ENCODE measurements at places on chromosomes 2 and 18.

DNA sequence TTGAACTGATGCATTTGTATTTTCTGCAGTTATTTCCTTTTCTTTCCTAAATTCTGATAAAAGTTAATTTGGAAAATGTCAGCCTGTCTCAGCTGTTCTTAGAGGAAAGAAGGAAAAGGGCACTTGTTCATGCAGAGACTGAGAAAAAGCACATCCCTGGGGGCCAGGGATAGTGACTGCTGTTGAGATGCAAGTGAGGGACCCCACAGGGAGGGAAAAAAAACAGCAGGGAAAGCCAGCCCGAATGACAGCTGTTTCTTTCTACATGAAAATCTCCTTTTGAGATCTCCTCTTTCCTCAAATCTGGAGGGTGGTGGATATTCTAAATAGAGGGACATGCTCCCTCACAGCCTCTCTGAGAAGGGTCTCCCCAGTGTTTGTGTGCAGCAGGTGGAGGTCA lies 14.0 kb upstream of the MTA3 start:
- DNase-seq = no peak

- DNase-seq = no peak
These were observed 139.4 kb downstream of the MTCL1 start for GRCh38 chr18:8844721-8845148.

- DNase-seq = no peak
These were observed 53.8 kb upstream of the GATA6 start for GRCh38 chr18:22115573-22115972.

DNA sequence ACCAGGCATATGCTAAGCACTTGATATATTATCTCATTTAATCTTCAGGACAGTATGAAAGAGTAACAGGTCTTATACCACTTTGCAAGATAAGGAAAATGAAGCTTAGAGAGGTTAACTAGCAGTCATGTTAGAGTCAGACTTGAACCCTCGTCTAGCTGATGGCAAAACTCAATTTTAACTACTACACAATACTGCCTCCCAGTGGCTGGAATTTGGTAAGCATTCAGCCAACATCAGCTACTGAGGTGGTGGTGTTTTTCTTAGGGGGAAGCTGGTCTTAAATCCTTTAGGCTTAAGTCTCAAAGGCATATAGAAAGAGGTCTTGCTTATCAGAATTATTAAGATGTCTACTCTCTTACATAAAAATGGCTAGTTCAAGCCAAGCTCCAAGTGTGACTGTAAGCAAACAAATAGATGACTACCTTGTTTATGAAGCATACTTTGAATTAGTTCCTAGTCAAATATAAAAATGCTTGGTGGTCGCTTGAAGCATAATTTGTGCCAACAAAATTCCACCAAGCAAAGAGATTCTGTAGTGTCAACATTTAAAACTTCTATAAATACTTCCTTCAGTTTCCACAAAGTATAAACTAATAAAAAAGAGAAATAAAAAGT lies 325.4 kb upstream of the FIGN start:
- peak; percentile 40 for DNase-seq

DNA sequence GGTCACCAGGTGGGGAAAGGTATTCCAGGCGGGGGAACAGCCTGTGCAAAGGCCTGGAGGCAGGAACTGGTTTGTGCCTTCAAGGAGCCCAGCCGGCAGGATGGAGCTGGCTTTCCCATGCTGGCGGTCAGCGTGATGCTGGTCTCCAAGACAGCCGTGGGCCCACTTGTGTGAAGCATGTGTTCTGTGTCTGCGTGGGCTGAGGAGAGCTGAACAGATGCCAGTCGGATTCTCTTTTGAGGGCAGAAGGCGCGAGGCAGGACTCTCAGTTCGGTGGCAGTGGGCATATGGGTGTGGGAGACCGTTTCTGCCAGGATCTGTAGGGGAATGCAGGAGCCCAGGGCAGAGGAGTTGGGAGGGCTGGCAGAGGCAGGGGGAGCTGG lies 191.6 kb downstream of the TWIST2 start:
- DNase-seq = no peak

GRCh38 chr2:56483081-56483480 lies 299.3 kb downstream of the CCDC85A start:
- peak; percentile 1 for DNase-seq

GRCh38 chr18:74477771-74478170 lies 18.4 kb upstream of the CNDP2 start:
- no peak for DNase-seq

DNA sequence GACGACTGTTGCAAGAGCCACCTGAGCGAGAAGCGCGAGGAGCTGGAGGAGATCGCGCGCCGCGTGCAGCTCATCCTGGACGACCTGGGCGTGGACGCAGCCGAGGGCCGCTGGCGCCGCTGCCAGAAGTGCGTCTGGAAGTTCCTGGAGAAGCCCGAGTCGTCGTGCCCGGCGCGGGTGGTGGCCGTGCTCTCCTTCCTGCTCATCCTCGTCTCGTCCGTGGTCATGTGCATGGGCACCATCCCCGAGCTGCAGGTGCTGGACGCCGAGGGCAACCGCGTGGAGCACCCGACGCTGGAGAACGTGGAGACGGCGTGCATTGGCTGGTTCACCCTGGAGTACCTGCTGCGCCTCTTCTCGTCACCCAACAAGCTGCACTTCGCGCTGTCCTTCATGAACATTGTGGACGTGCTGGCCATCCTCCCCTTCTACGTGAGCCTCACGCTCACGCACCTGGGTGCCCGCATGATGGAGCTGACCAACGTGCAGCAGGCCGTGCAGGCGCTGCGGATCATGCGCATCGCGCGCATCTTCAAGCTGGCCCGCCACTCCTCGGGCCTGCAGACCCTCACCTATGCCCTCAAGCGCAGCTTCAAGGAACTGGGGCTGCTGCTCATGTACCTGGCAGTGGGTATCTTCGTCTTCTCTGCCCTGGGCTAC lies 1.2 kb downstream of the KCNF1 start:
- no peak for DNase-seq

DNA sequence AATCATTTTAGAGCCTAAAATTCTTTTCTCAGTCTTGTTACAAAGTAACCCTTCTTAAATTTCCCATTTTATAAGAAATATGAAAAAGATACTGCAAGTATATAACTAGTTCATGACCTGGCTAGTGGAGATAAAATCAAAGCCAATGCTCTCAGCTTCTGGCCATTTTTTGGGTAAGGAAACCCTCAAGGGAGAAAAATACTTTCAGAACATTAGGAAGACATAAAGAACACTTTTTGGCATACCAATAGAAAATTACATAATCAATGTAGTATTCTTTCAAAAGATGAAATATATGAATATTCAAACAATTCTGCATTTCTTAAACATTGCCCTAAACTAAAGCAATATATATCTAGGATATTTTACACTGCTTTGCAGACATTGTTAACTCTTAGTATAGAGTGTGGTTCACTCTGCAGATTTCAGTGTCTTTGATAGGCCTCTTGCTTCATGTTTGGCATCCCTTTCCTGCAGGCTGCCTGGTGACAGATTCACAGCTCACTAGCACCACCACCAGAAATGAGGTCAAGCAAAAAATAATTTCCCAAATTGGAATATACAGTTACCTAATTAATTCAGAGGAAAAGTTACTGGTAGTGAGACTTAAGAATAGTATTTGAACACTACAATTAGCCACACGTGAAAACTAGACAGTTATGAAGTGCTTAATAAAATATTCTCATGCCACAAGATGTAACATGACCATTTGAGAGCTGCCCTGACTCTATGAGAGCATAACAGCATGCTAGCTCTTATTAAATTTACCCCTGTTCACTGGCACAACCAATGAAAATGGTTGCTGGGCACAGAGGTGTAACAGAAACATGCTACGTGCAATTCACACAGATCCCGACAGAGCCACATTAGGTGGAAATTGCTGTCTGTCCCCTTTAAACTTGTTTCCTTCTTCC lies 36.0 kb downstream of the PAIP2B start:
- peak; percentile 9 for DNase-seq

DNA sequence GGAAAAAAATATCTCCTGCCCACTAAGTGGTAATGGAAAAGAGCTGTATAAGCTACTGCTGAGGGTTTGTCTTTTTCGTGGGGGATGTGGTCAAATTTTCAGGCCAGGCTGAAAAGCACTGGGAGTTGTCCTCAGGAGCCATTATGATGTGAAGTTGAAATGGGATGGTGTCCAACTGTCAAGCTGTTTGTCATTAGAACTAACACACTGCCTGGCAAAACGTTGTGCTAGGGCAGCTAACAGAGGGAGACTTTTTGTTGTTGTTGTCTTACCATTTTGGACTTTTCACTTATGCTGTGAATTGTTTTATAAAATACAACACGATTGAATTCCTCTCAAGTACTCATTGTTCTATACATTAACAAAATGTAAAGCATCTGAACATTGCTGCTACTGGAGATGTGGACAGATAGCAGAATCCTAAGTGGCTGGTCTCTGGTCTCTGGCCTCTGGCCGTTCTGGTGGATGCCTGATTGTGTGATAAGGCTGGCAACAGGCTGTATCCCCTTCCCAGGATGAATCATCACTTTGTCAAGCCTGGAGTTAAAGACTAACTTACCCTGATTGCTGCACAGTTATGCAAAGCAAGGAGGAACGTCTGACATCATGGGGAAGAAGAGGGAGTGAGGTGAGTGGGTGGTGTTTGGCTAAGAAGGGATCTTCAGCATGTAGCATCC lies 2.3 kb downstream of the MYO1B start:
- peak; percentile 93 for DNase-seq

- no peak for DNase-seq
These were observed 338.3 kb downstream of the NCKAP5 start for GRCh38 chr2:133229974-133230373.

GRCh38 chr2:240319221-240319854 lies 116.1 kb upstream of the GPC1 start:
- DNase-seq = peak; percentile 23

GRCh38 chr18:76824754-76825153 lies 2.4 kb downstream of the ZNF236 start:
- DNase-seq = no peak

Measured in fibroblast of skin of back (primary cell).